ENCODE measurements at places on chromosomes 1 and 21.

DNA sequence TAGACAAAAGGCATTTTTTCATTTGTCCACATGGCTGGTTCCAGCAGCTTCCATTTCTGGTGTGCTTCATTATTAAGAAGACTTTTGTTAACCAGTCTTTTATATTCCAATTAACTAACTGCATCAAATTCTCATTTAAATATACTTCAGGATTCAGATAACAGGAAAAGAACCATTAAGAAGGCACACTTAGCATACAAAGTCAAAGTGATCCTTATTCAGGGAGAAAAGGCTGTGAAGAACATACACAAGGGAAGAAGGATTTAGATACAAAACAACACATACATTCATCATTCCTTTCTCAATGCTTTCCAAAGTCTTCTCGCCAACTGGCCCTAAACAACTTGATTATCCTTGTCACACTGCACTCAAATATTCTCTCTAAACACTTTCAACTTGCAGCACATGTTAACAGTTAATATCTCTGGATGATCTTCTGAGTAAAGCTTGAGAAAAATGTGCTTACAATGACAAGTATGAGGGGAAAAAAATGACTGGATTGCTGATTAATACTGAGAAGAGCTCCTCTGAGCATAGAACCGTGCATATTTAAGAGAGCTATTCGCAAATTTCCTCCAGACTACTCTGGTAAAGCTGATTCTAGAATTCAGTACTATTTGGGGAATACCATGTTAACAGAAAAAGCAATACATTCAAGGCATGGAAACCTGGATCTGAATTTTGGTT is 225.2 kb upstream of the TNR start:
- DNase-seq, result no peak

DNA sequence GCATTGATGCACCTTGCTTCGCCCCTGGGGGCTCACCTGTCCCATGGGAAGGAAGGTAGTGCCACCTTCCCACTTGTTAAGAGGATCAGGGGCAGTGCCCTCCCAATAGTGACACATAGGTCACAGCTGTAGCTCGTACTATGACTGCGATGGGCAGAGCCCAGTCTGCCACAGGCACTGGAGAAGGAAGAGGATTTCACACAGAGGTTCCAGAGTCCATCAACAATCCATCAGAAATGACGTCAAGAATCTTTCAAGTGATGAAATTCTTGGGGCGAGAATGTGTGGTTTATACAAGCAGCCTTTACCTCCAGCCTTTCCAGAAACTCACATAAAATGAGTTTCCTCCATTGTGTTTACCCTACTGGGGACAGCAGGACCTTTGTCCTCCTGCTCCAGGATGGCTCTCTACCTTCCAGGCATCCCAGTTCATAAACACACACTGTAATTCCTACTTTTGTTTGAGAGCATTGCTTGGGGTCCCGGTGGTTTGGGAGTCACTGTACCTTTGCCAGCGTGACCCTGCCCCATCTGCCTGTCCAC is 260.6 kb upstream of the VAMP3 start:
- no peak for DNase-seq

DNA sequence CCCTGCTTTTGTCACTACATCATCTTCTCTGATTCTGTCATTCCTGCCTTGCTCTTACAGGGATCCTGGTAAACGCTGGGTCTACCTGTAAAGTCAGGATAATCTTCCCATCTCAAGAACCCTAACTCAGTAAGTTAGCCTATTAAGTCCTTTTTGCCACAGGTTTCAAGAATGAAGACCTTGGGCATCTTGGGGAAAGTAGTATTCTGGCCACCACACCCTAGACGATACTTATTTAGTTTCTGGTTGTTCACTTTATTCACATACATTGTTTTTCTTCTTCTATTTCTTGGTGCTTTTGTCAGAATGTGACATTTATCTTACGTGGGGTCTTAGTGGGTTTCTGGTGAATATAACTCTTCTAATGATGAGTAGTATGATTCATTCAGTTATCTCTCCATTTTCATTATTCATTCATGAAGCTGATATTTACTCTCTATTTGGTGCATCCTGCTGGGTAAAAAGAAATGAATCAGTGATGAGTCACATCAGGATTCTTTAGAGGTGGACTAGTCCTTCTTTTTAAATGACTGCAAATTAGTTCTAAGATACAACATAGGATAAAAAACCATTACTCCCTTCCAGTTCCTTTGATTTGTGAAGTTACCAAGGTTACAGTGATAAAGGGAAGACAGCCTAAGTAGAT is 514.4 kb upstream of the B3GALT2 start:
- peak; percentile 68 for DNase-seq

DNA sequence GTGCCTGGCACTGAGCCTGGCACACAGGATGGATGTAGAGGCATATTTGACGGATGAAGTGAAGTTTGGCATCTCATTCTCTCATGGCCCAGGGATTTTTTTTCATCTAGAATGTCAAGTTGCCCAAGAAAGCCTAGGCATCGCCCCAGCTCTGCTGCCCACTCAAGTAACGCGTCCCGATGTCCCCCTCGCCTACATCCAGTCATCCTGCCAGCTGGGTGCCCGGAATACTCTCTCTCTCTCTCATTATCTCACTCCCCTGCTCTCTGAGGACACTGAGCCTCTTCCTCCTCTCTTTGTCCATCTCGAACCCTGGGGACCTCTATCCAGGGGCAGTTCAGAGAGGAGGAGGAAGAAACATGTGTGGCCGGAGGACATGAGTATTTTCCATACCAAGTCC is 142.3 kb upstream of the ZC3H12A start:
- DNase-seq, result no peak

- DNase-seq, result no peak
These were observed 150.6 kb upstream of the HOOK1 start for GRCh38 chr1:59664166-59664565.

GRCh38 chr1:245060684-245061374 is 94.0 kb upstream of the KIF26B start:
- DNase-seq, result no peak

- DNase-seq, result no peak
These were observed 2.0 kb downstream of the AGRN start for GRCh38 chr1:1021920-1022259.

DNA sequence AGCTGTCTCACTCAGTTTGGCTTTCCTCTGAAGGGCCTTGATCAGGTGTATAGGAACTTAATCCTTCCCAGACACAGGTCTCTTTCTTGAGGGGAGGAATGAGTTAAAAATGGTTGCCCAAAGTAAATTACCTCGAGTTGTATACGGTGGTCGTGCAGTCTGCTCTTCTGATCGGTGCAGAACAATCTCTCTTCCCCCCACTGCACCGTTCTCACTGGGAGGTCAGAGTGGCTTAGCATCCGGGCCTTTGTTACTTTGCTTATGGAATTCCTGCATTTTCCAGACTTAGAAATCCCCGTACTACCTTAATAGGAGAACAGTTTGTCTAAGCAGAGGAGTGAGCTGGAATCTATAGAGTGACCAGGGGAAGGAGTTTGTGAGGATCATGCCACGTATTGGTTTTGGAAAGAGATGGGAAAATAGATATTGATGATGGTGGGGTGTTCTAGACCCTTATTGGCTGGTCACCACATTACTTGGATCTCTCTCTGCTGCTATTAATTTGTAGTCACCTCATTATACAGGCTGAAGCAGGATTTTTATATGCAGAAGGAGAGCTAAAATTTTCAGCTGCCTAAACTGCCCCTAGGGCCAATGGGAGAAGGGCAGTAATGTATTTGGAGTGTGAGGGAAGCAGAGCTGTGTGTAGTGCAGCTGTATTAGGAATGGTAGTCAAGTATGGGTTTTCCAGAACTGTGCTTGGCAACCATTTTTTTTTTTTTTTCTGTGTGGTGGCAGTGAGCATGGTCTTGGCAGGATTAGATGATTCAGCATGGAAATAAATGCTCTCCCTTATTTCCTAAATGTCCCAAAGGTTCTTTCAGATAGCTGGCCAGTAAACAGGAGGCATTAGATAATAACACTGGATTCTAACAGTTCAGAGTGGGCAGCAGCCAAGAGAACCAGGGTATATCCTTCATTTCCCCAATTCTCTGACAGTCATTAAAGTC is 81.5 kb downstream of the NDUFS5 start:
- DNase-seq, result no peak

DNA sequence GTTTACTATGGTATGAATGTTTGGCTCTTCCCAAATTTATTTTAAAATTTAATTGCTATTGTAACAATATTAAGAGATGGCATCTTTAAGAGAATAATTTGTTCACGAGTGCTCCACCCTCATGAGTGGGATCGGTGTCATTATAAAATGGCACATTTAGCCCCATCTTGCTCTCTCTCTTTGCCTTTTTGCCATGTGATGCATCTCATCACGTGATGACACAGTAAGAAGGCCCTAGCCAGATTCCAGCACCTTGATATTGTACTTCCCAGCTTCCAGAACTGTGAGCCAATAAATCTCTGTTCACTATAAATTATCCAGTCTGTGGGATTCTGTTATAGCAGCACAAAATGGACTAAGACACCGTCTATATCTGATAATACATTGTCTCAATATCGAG is 355.8 kb downstream of the AMY1C start:
- no peak for DNase-seq

GRCh38 chr1:214547747-214548146 is 3.7 kb downstream of the PTPN14 start:
- DNase-seq, result no peak

GRCh38 chr1:66416295-66416694 is 117.7 kb upstream of the SGIP1 start:
- DNase-seq, result no peak

GRCh38 chr1:15352128-15352957 is 57.3 kb upstream of the EFHD2 start:
- peak; percentile 92 for DNase-seq

DNA sequence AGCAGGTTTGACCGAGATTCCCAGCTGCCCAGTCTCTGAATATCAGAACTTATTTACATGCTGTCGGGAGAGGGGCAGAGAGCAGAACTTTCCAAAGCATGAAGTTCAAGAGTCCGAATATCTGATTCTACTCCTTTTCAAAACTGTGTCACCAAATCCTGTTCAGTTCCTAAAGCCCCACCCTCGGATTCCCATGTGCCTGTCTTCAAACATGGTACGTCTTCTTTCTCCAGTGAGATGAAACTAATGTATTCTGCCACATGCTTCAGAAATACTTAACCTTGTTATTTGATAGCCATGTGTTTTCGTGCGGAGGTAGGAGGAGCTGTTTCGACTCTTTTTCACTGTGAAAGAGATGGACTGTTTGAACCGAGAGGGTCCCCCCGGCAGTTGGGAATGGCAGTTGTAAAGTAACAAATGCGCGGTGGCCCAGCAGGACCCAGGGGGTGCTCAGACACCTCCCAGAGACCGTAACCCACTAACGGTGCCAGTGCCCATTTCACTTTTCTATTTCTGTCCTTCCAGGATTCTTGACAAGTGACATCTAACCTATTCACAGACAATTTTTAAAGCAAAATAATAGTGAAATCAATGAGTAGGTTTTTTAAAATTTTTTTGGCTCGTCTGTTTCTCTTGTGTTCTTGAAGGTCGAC is 67.2 kb downstream of the ZBTB18 start:
- DNase-seq, result no peak

GRCh38 chr1:204074274-204075138 is 1.6 kb downstream of the SOX13 start:
- DNase-seq, result no peak

GRCh38 chr1:100459358-100460114 is 78.4 kb upstream of the GPR88 start:
- DNase-seq, result peak; percentile 42

- DNase-seq, result no peak
These were observed 8.7 kb downstream of the S100B start for GRCh38 chr21:46596201-46596600.

GRCh38 chr1:109131800-109132199 is 17.9 kb downstream of the ELAPOR1 start:
- no peak for DNase-seq

- peak; percentile 3 for DNase-seq
These were observed 1378.1 kb upstream of the PRMT6 start for GRCh38 chr1:105678334-105678733.

DNA sequence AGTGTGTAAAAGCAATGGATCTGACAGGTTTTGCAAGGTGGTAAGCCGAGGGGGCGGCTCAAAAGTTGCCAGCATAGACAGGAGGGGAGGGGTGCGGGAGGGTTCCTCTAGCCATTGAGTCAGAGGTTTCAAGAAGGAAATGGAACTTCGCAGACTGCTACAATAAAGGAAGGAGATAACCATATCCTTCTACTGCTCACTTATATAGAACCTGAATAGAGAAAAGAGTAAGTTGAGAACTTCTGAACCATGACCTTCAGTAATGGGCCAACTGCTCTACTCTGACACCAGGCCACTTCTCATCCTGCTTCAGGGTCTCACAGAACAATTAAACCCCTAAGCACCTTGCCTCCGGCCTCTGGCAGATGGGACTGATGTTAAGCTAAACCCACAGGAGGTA is 26.3 kb upstream of the BCAR3 start:
- no peak for DNase-seq

DNA sequence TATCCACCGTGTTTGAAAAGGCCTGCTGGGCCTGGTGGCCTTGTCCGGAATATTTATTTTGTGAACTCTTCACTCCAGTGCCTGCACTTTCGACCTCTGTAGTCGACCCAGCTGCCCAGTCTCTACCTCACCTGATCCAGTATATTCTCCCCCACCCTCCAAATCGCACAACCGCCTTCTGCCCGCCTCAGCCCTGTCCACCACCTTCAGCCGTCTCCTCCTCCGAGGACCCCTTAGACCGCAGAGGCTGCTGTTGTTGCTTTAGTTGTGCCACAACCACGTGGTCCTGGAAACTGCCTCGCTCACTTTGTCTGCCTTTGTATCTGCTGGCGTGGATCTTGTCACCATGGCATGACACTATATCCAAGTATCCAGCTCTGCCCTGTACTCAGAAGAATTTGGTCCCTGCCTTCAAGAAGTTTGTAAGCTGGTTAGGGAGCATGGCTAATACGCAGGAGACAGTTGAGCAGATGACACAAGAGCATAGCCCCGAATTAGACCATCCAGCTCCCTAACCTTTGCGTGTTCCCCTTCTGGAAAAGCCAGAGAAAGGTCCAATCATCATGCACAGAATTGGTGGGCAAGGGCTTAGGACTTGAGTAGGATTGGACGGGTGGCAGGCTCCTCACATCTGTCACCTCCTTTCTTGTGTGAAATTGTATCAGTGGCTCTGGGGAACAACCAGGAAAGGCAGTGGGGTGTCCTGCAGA is 1.5 kb downstream of the PHGDH start:
- no peak for DNase-seq

DNA sequence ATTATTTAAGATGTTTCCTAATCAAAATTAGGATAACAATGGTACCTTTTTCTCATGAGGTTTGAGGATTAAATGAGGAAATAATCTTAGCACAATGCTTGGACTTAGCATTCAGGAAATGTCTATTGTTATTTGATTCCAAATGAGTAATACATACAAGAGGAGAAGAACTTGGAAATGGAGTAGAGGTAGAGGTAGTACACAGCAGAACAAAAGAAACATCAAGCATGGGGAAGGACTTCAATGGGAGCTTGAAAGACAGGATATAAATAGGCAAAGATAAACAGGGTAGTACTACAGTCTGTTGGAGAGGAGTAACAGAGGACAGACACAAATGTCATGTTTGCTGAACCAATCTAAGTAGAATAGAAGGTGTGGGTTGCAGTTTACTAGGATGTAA is 59.5 kb upstream of the RGS2 start:
- no peak for DNase-seq

All from HS-5 (cell line).